ENCODE measurements at places on chromosomes 11 and 22. TPM values are rescaled to one million over a fixed set of nuclear protein-coding genes. Genes with fewer than 3 reads are reported as not detected.

Gene ARHGAP8
- total RNA-seq: 24.0 TPM

DNA sequence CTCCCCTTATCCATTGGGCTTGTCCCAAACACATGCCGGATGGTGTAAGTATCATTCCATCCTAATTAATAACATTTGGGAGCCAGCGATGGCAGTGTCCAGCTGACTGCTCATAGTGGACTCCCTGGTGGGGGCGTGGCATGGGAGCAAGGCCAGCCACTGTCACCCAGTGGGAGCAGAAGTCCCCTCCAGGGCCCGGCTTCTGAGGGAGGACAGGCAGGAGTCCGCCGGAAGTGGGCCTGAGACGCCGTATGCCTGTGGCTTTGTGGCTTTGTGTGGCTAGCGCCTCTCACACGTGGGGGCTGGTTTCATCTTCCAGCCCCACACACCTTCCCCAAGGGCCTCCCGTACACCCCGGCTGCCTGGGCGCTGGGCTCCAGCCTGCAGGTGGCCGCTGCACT lies 124.5 kb downstream of the KCNQ1 start:
- H3K4me1 ChIP-seq: peaks cover 10% of the 10 kb centered on the region
- H3K27me3 ChIP-seq: no peaks in the 10 kb centered on the region
- DNase-seq: no peak
- no peak overlapping the region for H3K4me3 ChIP-seq
- H3K27ac ChIP-seq: no peak overlapping the region

GRCh38 chr22:46068593-46069491 lies 81.5 kb upstream of the PPARA start:
- H3K27me3 ChIP-seq: peaks cover 73% of the 10 kb centered on the region
- no peak for DNase-seq
- peaks cover 14% of the 10 kb centered on the region for H3K4me1 ChIP-seq
- no peak overlapping the region for H3K4me3 ChIP-seq
- H3K36me3 ChIP-seq: no peaks in the 10 kb centered on the region
- peak overlapping the region; percentile 84 for H3K27ac ChIP-seq

GRCh38 chr22:50146439-50147238 lies 23.9 kb upstream of the PANX2 start:
- H3K27me3 ChIP-seq: no peaks in the 10 kb centered on the region
- DNase-seq: peak; percentile 68
- H3K27ac ChIP-seq: no peak overlapping the region
- H3K4me1 ChIP-seq: peaks cover 24% of the 10 kb centered on the region
- H3K36me3 ChIP-seq: no peaks in the 10 kb centered on the region

DNA sequence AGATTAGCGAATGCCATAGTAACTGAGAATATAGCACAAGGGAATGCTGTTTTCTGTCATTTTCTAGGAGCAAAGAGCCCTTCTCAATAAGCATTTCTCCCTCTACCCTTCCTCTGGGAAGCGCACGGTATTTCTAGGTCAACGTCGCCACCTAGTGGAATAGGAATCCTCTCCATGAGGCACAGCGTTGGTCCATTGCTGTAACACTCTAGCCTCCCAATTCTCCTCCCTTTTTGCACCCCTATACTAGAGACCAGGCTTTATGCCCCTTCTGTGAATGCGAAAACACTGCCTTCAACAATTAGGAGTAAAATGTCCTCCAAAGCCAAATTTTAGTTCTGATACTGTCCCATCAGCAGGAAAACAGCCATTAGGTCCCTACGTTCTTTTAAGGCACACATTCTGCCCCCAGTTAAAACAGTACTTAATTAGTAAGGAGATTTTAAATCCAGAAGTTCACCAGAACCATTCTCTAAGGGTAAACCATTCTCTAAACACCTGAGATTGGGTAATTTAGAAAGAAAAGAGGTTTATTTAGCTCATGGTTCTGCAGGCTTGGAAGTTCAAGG lies 12.8 kb upstream of the HYLS1 start:
- H3K36me3 ChIP-seq: no peaks in the 10 kb centered on the region
- H3K4me1 ChIP-seq: no peaks in the 10 kb centered on the region
- no peak overlapping the region for H3K4me3 ChIP-seq
- no peak overlapping the region for H3K27ac ChIP-seq
- DNase-seq: peak; percentile 86
- no peaks in the 10 kb centered on the region for H3K27me3 ChIP-seq

DNA sequence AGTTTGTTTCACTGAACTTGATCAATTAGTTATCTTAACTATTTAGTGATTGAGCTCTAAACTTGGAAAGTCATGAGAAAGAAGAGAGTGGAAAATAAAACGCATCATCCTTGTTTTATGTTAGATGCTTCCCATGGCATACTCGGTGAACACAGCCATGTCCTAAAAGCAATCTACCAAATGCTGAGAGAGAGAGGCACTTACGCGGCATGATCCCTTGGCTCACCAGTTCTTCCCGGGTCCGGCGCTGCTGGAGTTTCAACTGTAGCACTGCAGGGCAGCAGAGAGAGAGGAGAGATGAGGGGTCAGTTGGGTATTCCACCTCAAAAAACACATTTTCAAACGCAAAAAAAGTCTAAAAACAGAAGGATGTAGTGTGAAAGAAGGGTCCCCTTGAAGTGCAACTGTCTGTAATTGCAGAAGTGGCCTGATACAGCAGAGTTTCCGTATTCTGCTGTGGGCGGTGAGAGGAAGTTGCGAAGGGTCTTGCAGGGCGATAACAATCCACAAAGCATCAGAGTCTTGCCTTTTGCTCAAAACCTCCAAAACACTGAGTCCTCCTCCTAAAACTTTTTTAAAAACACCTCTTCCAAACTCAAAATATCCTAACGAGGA lies 92.7 kb downstream of the SGSM3 start:
- H3K4me3 ChIP-seq: no peak overlapping the region
- no peak overlapping the region for H3K27ac ChIP-seq
- H3K36me3 ChIP-seq: no peaks in the 10 kb centered on the region
- peaks cover 4% of the 10 kb centered on the region for H3K4me1 ChIP-seq
- H3K27me3 ChIP-seq: no peaks in the 10 kb centered on the region

- no peaks in the 10 kb centered on the region for H3K4me1 ChIP-seq
- DNase-seq: no peak
- no peaks in the 10 kb centered on the region for H3K36me3 ChIP-seq
- no peaks in the 10 kb centered on the region for H3K27me3 ChIP-seq
- no peak overlapping the region for H3K27ac ChIP-seq
These were observed 103.2 kb downstream of the C11orf65 start for GRCh38 chr11:108364159-108364558.

GRCh38 chr11:134445601-134446325 lies 33.7 kb upstream of the B3GAT1 start:
- no peaks in the 10 kb centered on the region for H3K36me3 ChIP-seq
- no peaks in the 10 kb centered on the region for H3K27me3 ChIP-seq
- DNase-seq: no peak

DNA sequence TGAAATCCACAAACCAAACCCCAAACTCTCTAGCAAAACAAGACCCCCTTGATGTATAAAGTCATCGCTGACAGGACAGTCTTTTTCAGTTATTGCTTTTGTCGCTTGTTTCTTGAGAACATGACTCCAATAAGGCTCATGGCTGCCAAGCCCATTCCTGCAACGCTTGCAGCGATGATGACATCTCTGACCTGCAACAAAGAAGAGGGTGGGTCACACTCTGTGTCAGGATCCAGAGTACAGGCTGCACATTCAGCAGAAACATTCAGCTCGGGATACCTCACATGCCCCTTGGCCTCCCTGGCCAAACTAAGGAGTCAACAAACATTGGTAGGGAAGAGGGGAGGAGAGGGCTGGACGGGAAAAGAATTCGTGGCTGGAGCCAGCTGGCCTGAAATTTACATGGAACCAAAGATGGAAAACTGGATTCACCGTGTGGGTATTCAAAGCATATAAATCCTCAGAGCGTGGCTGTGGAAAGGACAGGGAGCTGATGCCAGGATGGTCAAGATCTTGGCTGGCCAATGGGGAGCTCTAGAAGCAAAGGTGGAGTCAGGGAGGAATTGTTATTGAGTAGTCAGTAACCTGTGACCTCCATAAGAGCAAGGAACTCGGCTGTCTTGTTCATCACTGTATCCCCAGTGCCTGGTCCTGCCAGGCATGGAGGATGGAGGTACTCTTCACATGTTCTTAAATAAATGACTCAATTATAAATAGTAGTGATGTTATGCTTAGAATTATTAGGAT lies 11.8 kb upstream of the PLAAT2 start:
- peak; percentile 61 for DNase-seq
- H3K27ac ChIP-seq: peak overlapping the region; percentile 92
- peaks cover 18% of the 10 kb centered on the region for H3K4me1 ChIP-seq

Gene MPEG1
- 0.57 TPM for total RNA-seq

GRCh38 chr11:122749005-122749687 lies 89.2 kb upstream of the CRTAM start:
- H3K27me3 ChIP-seq: no peaks in the 10 kb centered on the region
- no peaks in the 10 kb centered on the region for H3K36me3 ChIP-seq
- no peak for DNase-seq
- H3K27ac ChIP-seq: no peak overlapping the region
- no peak overlapping the region for H3K4me3 ChIP-seq

DNA sequence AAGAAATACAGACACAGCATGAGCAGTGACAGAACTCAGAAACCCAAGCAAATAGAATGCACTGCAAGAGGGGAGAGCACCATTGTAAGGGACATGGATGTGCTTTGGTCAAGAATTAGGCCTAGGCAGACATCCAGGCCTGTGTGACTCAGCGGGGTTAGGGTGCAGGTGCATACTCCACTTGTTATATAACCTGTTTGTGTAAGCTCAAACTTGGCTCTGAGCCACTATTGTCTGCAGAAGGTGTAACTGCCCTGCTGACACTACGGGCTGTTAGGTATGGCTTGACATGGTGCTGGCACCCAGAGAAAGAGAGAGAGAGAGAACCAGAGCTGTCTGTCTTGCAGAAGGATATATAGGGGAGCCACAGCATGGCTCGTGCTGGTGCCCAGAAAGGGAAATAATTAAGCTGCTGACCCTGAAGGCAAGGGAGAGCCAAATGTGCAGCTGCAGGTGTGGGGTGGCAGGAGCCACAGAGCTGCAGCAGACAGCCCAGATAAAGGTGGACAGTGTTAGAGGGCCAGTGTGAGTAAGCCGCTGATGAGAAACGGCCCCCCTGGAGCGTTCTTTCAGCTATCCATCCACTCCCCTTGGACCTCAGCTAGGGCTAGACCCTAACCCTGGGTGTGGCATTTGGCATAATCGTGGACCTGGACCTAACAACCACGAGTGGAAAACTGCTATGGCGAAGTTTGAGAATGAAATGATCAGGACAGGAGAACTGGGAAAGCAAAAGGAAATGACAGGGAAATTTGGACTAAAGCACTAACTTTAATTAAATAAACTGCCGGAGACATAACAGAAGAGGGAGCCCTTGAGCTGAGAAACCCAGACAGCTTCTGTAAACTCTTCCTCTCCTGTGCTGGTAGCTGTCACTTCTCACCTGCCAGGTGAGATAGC lies 253.0 kb upstream of the CCDC179 start:
- peak; percentile 76 for DNase-seq
- no peak overlapping the region for H3K27ac ChIP-seq

Gene LGALS12
- not detected for total RNA-seq

GRCh38 chr11:15640318-15640717 lies 525.6 kb downstream of the INSC start:
- H3K4me3 ChIP-seq: no peak overlapping the region
- H3K27ac ChIP-seq: no peak overlapping the region
- no peaks in the 10 kb centered on the region for H3K36me3 ChIP-seq
- DNase-seq: no peak

Gene ASPHD2
- total RNA-seq: 1.4 TPM

- DNase-seq: no peak
- H3K4me3 ChIP-seq: no peak overlapping the region
- no peaks in the 10 kb centered on the region for H3K4me1 ChIP-seq
These were observed 1.4 kb downstream of the CHRNA10 start for GRCh38 chr11:3669742-3670183.

Gene OR52I1
- not detected for total RNA-seq

DNA sequence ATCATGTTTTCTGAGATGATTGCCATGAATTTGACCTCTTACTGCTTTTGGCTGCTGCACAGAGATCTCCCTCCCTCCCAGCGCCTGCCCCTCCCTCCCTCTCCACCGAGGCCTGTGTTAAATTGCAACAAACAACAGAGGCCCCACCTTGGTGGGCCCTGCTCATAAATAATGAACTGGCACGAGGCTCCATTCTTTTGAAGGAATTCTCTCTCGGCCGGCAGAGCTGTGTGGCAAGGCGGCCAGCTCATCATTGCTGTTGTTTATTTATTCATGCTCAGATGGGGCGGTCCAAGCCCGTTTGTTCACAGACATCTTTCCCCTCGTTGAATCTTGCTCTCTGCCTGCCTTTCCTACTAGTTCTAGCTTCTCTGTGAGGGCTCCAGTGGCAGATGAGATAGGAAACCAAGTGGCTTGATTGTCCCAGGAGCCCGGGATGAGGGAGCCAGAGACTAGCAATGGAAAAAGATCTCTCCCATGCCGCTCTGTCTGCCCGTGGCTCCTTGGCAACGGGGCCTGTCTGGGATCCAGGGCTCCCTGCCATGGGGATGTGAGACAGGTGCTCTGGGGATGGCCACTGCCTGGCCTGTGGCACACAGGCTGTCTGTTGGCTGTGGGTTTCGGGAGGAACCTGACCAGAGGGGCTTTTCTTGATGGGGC lies 192.6 kb downstream of the DSCAML1 start:
- H3K27ac ChIP-seq: no peak overlapping the region
- H3K4me1 ChIP-seq: no peaks in the 10 kb centered on the region
- peaks cover 12% of the 10 kb centered on the region for H3K27me3 ChIP-seq
- DNase-seq: peak; percentile 16

Gene CCDC34
- 7.5 TPM for total RNA-seq

Gene ZP1
- 0.12 TPM for total RNA-seq

GRCh38 chr11:104700609-104701008 lies 197.7 kb downstream of the CASP12 start:
- H3K4me3 ChIP-seq: no peak overlapping the region
- peaks cover 3% of the 10 kb centered on the region for H3K4me1 ChIP-seq
- DNase-seq: peak; percentile 8
- no peaks in the 10 kb centered on the region for H3K36me3 ChIP-seq
- H3K27ac ChIP-seq: no peak overlapping the region

DNA sequence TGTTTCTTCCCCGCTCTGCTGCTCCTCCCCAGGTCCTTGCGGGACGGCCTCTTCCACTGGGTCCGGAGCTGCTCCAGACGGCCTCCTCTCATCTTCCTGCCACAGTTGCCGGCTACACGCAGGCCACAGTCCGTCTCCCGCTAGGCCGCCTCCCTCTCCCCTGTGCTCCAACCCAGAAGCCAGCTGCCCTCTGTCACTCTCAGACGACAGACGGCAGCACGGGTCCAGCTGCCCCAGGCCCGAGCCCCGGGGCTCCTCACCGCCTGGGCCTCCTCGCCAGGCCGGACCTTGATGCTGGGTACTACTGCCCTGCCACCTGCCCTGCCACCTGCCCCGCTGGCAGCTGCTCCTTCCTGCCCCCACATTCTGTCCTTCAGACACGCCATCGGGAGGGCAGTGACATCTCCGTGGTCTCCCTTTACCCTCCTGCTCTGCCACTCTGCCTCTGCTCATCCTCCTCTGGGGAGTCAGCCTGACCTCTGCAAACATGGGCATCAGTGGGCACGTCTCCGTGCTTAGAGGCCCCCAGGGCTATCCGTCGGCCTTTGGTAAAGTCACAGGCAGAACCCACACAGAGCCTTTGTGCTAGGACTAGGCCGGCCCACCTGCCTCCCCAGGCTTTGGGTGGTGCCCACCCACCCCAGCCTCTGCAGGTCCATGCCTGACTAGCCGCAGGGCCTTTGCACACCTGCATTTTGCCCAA lies 43.1 kb upstream of the TH start:
- no peak overlapping the region for H3K27ac ChIP-seq
- DNase-seq: no peak
- H3K4me3 ChIP-seq: no peak overlapping the region
- H3K27me3 ChIP-seq: no peaks in the 10 kb centered on the region

Gene FBLN1
- 201 TPM for total RNA-seq

Gene FAM180B
- 0.50 TPM for total RNA-seq
